ENCODE measurements at places on chromosomes 1 and 21.

- no peak for DNase-seq
These were observed 42.0 kb downstream of the ELK4 start for GRCh38 chr1:205589618-205590456.

- DNase-seq: no peak
These were observed 168.0 kb downstream of the CLEC20A start for GRCh38 chr1:178328728-178329127.

DNA sequence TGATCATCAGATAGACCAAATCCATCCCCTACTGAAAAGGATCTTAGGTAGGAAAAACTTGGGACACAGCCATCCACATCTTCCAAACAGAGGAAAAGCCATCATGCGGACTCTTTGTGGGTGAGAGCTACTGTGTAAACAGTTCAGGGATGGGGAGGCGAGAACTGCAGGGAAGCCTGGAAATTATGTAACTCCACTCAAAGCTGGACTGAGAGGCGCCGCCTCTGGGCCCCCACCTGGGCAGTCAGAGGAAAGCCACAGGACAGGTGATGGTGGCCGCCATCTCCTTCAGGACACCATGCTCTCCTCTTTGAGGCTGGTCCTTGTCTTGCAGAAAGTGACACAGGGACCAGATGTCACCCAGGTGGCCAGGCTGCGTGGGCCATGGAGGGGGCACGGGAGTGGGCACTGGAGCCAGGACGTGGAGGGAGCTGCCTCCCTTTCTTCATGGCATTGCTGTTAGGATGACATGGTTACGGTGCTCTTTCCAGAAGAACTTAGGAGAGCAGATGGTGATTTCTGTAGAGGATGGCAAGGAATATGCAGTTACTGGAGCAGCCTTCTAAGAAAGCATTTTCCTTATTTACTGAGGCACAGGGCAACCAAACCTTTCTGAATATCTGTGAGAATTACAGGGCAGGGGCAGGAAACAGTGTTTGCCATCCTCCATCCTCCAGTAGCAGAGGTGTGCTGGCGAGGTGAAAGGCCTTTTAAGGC, 32.0 kb upstream of the TDRD10 start:
- DNase-seq: no peak

- peak; percentile 95 for DNase-seq
These were observed 27.5 kb upstream of the MYSM1 start for GRCh38 chr1:58727364-58727763.

Measured in Daoy (cell line).